IMR-90 (cell line): ENCODE measurements at places on chromosomes 5 and 9. TPM values are rescaled to one million over a fixed set of nuclear protein-coding genes. Genes with fewer than 3 reads are reported as not detected.

The ZNF883 gene
- total RNA-seq, result 0.54 and 0.83 TPM in 2 replicates

The RUSC2 gene
- total RNA-seq, result 17.4 and 18.3 TPM in 2 replicates

The SIT1 gene
- not detected in 2 replicates for total RNA-seq

The PCDHB4 gene
- under 0.01 TPM in 1 of 2 replicates, not detected in the other for total RNA-seq
